ENCODE measurements at places on chromosomes 4 and X. TPM values are rescaled to one million over a fixed set of nuclear protein-coding genes. Genes with fewer than 3 reads are reported as not detected.

SMPX gene
- not detected for total RNA-seq

LIMCH1 gene
- 9.8 TPM for total RNA-seq

FAM133A gene
- total RNA-seq: 0.65 TPM

GRCh38 chrX:15653961-15654360 lies 10.6 kb downstream of the CLTRN start:
- no peak overlapping the region for H3K4me3 ChIP-seq
- DNase-seq: no peak
- no peak overlapping the region for H3K27ac ChIP-seq
- no peaks in the 10 kb centered on the region for H3K4me1 ChIP-seq
- H3K36me3 ChIP-seq: no peaks in the 10 kb centered on the region
- H3K27me3 ChIP-seq: peaks cover 8% of the 10 kb centered on the region

CORIN gene
- 4.4 TPM for total RNA-seq

NAA11 gene
- not detected for total RNA-seq

RPS6KA6 gene
- 2.7 TPM for total RNA-seq

DNA sequence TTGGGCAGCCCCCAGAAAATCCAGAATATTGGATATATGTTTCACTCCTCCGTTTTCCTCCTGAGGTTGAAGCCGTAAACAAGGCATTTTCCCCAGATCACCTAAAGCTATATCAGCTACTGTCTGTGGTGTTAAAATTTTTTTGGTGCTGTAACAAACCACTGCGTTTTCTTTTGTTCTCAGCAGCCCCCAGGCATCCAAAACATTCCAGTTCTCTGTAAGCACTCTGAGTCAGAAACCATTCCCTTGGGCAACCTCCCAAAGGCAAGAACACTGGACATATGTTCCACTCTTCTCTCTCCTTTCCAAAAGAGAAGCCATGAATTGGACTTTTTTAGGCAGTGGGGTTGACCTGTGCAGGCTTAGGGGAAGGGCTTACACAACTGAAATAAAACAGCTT lies 310.9 kb downstream of the MID1IP1 start:
- H3K27me3 ChIP-seq: no peaks in the 10 kb centered on the region
- DNase-seq: no peak
- no peaks in the 10 kb centered on the region for H3K36me3 ChIP-seq
- no peak overlapping the region for H3K4me3 ChIP-seq
- H3K27ac ChIP-seq: no peak overlapping the region
- no peaks in the 10 kb centered on the region for H3K4me1 ChIP-seq

POF1B gene
- total RNA-seq: not detected

- peaks cover 29% of the 10 kb centered on the region for H3K27me3 ChIP-seq
- no peak overlapping the region for H3K27ac ChIP-seq
- no peak for DNase-seq
Observed at GRCh38 chr4:159495515-159496236, 392.8 kb downstream of the RAPGEF2 start.

GRCh38 chr4:26907731-26908599 lies 47.3 kb downstream of the STIM2 start:
- H3K36me3 ChIP-seq: no peaks in the 10 kb centered on the region
- H3K4me3 ChIP-seq: no peak overlapping the region
- H3K27ac ChIP-seq: no peak overlapping the region
- H3K4me1 ChIP-seq: peaks cover 4% of the 10 kb centered on the region
- no peak for DNase-seq
- H3K27me3 ChIP-seq: no peaks in the 10 kb centered on the region

GRCh38 chrX:153334654-153335295 lies 822 bp downstream of the ZNF275 start:
- peak overlapping the region; percentile 85 for H3K27ac ChIP-seq
- no peaks in the 10 kb centered on the region for H3K36me3 ChIP-seq
- no peaks in the 10 kb centered on the region for H3K27me3 ChIP-seq
- H3K4me1 ChIP-seq: peaks cover 18% of the 10 kb centered on the region
- DNase-seq: peak; percentile 52
- H3K4me3 ChIP-seq: peak overlapping the region; percentile 78

TCEAL5 gene
- total RNA-seq: not detected

NXF3 gene
- not detected for total RNA-seq

GRCh38 chr4:76993787-76994641 lies 44.5 kb downstream of the SEPTIN11 start:
- DNase-seq: no peak
- H3K27ac ChIP-seq: peak overlapping the region; percentile 61
- peaks cover 81% of the 10 kb centered on the region for H3K4me1 ChIP-seq
- H3K4me3 ChIP-seq: no peak overlapping the region
- H3K36me3 ChIP-seq: peaks cover 47% of the 10 kb centered on the region

GRCh38 chrX:2960861-2961515 lies 31.8 kb upstream of the ARSD start:
- no peak overlapping the region for H3K27ac ChIP-seq
- H3K4me1 ChIP-seq: peaks cover 27% of the 10 kb centered on the region
- H3K27me3 ChIP-seq: no peaks in the 10 kb centered on the region
- H3K4me3 ChIP-seq: no peak overlapping the region
- H3K36me3 ChIP-seq: peaks cover 7% of the 10 kb centered on the region

TCP11X2 gene
- not detected for total RNA-seq

GRCh38 chr4:43732829-43733426 lies 715.7 kb downstream of the KCTD8 start:
- H3K27me3 ChIP-seq: no peaks in the 10 kb centered on the region
- H3K27ac ChIP-seq: no peak overlapping the region
- no peak for DNase-seq
- no peaks in the 10 kb centered on the region for H3K36me3 ChIP-seq

GRCh38 chr4:78720994-78721677 lies 55.0 kb upstream of the BMP2K start:
- no peak for DNase-seq
- no peak overlapping the region for H3K27ac ChIP-seq
- H3K36me3 ChIP-seq: no peaks in the 10 kb centered on the region
- H3K4me3 ChIP-seq: no peak overlapping the region

TMSB15B gene
- 6.8 TPM for total RNA-seq

GPM6B gene
- total RNA-seq: 31.7 TPM

DNA sequence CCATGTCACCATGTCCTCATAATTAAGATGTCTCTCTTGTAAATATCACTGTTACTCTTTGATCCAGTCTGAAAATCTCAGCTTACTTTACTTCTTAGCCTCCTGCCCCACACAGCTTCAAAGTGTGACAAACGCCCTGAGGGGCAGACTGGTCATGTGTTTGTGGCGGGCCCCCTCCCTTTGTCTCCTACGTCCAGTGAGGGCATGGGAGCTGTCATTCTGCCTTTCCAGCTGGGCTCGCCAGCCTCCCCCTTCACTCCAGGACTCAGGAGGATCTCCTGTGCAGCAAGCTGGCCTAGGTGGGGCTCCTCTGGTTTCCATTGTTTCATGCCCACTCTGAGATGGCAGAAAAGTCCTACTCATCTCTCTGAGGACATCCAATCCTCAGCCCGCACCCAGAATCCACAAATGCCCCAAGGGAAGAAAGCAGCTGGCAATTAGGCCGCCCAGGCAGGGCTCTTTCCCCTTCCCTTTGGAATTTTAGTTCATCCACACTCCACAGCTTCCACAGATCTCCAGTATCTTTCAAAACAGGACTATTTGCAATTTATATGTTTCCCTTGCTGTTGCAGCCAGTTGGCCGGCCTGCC lies 86.4 kb upstream of the C4orf50 start:
- H3K36me3 ChIP-seq: no peaks in the 10 kb centered on the region
- peaks cover 40% of the 10 kb centered on the region for H3K27me3 ChIP-seq
- no peak overlapping the region for H3K27ac ChIP-seq
- H3K4me3 ChIP-seq: no peak overlapping the region

- H3K36me3 ChIP-seq: peaks cover 2% of the 10 kb centered on the region
- DNase-seq: no peak
- H3K4me1 ChIP-seq: peaks cover 18% of the 10 kb centered on the region
- no peak overlapping the region for H3K4me3 ChIP-seq
Observed at GRCh38 chr4:76441881-76442280, 6.9 kb downstream of the SHROOM3 start.

DNA sequence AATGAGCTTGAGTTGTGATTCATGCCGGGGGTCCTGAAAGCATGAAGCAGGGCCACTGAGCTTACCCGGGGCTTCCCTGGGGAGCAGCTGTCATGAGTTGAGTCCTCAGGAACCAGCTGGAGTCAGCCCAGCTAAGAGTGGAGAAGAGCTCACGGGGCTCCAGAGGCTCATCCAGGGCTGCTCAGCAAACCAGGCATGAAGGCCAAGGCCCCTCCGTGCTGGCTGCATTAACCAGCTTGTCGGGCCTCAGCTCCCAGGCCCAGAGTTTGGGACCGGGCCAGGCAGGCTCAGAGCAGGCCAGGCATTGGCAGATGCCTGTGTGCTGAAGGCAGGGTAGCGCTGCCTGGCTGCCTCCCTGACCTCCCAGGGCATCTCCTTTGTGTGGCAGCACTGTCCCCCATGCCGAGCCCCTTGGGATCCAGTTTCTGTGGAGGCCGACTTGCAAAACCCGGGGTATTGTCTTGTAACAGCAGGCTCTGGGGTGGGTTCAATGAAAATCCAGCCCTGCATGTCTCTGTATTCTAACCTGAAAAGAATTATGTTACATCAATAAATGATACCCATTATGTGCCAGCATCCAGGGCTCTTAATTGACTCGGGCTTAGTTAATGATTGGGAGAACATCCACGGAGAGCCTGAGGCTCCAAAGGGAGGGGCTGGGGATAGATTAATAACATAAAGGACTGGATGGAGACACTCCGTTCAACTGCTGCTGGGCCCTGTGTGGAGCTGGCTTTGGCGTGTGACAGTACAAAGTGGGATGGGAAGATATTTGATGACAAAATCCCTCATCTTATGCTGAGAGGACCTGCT lies 68.0 kb upstream of the MSX1 start:
- H3K27ac ChIP-seq: no peak overlapping the region
- H3K27me3 ChIP-seq: no peaks in the 10 kb centered on the region
- no peak overlapping the region for H3K4me3 ChIP-seq

GRCh38 chr4:24722026-24722568 lies 73.3 kb upstream of the SOD3 start:
- H3K4me3 ChIP-seq: no peak overlapping the region
- no peak overlapping the region for H3K27ac ChIP-seq
- H3K4me1 ChIP-seq: no peaks in the 10 kb centered on the region
- H3K36me3 ChIP-seq: no peaks in the 10 kb centered on the region
- DNase-seq: no peak
- peaks cover 3% of the 10 kb centered on the region for H3K27me3 ChIP-seq

MRPS18C gene
- total RNA-seq: 47.2 TPM

DNA sequence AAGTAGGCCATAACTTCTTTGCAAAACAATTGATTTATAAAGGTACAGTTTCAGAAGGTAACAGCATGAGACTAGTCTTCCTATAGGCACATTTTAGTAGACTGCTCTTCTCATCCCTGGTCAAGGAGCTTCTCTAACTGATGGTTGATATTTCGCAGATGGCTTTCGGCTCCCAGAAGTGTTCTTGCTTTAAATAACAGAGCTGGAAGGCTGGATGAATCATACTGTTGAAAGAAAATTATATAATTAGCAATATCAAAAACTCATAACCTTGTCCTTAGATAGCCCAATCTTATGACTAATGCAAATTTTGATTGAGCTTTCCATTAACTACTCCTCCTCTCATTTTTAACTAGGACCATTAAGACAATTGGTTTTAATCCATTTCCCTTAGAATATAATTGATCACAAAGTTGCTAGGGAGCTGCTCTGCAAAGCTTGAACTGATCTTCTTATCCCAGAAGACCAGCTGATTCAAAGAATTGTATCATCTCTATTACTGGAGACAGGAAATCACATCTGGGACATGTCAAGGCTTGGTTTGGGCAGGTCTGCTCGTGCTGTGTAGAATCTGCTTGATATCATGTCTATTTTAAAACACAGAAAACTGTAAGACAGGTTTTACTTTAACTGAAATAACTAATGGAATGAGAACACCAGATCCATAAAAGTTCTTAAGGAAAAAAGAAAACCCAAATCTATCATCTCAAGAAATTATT lies 38.6 kb downstream of the CENPU start:
- H3K36me3 ChIP-seq: peaks cover 10% of the 10 kb centered on the region
- no peak overlapping the region for H3K4me3 ChIP-seq
- peak overlapping the region; percentile 8 for H3K27ac ChIP-seq
- DNase-seq: no peak
- peaks cover 17% of the 10 kb centered on the region for H3K4me1 ChIP-seq
- no peaks in the 10 kb centered on the region for H3K27me3 ChIP-seq

DNA sequence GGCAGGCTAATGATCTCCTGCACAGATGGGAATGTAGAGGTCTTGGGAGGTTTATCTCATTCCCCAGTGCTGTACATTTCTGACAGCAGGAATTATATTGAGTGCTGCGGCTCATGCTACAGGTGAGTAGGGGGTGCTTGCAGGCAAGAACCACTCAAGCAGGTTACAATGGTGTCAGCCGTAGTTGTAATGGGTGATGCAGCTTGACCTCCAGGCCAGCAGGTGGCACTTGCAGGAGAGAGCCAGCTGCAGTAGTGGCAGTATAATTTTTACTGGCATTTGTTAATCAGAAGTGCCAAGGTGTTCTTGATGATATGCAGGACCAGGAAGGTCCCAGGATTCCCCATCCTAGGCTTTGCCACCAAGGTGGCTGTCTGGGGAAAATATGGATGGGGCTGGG lies 759.6 kb upstream of the NDST4 start:
- peaks cover 3% of the 10 kb centered on the region for H3K4me1 ChIP-seq
- H3K27ac ChIP-seq: no peak overlapping the region
- H3K27me3 ChIP-seq: peaks cover 3% of the 10 kb centered on the region
- peaks cover 1% of the 10 kb centered on the region for H3K36me3 ChIP-seq
- no peak for DNase-seq

DNA sequence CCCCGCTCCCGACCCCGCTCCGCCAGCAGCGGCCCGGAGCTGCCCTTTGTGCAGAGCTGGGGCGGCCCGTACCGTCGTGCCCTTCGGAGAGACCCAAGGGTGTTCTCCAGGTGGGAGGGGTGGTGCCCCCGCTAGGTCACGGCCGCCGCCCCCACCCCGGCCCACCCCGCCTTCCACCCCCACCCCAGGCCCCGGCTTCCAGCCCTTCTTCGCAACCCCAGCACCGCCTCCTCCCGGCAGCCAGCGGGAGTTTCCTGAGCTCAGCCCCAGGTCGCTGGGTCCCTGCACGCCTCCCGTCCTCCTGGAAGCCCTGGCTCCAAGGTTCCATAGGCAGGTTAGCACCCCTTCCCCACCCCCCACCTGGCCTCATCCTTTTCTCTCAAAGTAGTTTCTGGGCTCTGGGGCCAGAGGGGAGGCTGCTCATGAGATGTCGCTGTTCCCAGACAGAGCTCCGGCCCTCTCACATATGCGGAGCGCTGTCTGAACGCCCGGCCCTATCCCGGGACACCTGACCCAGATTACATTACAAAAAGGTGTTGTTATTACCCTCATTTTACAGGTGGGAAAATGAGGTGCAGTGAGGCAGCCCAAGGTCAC lies 25.2 kb upstream of the FGFR3 start:
- no peaks in the 10 kb centered on the region for H3K27me3 ChIP-seq
- peak overlapping the region; percentile 54 for H3K4me3 ChIP-seq
- DNase-seq: no peak

UBE2K gene
- 87.5 TPM for total RNA-seq

DNA sequence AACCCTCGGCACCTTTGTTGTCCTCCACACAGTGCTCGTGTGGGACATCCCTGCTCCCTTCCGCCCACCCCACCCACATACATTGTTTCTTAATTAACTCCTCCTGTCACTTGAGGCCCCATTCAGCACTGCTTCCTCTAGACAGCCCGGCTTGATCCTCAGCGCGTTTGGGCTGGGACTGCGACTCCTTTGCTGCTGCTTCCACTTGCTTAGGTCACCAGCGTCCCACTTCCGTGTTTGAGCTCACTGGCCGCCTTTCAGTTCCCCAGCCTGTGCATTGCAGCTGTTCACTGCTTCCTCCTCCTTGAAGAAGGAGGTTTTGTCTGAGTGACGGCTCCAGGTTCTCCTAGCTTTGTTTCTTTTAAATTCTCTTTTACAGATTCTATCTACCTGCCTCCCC lies 16.1 kb downstream of the RNF4 start:
- DNase-seq: no peak
- H3K4me3 ChIP-seq: no peak overlapping the region
- no peaks in the 10 kb centered on the region for H3K27me3 ChIP-seq
- H3K4me1 ChIP-seq: peaks cover 42% of the 10 kb centered on the region
